ENCODE measurements at places on chromosomes 6 and 20.

DNA sequence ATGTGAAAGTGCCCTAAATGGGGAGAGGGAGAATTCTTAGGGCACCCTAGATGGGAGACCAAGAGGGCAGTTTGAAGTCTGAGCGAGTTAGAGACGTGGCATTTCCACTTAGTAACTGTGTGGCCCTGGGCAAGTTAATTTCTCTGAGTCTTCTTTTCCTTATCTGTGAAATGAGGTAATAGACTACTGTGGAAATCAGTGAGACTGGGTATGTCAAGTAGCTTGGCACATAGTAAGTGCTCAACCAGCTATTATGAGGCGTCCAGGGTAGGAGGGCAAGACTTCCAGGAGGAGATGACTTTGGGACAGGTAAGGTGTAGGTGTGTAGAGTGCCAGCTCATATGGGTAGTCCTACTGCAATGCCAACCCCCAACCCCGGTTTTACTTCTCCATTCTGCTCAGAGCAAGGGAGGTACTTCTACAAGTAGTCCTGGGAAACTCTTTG lies 770 bp downstream of the KIF3B start:
- peak; percentile 23 for DNase-seq

DNA sequence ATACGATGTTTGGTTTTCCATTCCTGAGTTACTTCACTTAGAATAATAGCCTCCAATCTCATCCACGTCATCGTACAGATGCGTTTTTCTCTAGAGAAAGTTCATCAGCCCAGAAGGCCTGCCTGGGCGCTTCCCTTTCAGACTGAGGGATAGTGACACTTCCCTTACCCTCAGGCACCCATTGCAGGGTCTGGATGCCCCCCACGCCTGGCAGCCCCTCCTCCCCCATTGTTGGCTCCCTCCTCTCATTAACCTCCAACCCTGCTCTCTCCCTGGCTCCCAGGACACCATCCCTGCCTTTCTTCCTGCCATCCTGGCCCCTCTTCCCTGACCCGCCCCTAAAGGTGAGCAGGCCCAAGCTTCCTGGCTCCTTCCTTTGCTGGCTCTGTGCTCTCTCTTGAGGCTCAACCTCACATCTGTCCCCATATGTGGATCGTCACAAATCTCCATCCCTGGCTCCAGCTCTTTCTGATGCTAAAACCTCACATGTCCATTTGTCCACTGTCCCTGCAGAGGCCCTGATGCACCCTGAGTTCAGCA lies 145.2 kb downstream of the SYCP2 start:
- no peak for DNase-seq

- DNase-seq = no peak
Observed at GRCh38 chr20:750801-751200, 17.5 kb downstream of the SLC52A3 start.

GRCh38 chr6:105882828-105883227 lies 203.3 kb upstream of the PRDM1 start:
- peak; percentile 46 for DNase-seq

GRCh38 chr20:3398681-3399252 lies 8.7 kb downstream of the DNAAF9 start:
- peak; percentile 17 for DNase-seq

DNA sequence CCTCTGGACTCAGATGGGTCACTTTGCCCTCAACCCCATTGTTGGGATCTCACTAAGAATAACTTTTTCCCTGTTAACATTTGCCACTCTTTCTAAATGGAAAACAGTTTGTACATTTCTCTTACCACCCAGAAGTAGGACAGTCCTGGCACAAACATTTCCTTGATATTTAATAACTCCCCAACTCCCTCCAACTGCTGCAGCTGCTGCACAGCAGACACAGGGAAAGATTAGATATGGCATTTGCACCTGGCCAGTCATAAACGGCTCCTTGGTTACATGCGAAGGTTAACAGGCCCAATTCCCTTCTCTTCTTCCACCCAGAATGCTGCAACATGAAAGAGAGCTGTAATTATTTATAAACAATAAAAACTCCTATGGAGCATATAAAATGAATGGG lies 55.9 kb upstream of the SOX4 start:
- DNase-seq = no peak

DNA sequence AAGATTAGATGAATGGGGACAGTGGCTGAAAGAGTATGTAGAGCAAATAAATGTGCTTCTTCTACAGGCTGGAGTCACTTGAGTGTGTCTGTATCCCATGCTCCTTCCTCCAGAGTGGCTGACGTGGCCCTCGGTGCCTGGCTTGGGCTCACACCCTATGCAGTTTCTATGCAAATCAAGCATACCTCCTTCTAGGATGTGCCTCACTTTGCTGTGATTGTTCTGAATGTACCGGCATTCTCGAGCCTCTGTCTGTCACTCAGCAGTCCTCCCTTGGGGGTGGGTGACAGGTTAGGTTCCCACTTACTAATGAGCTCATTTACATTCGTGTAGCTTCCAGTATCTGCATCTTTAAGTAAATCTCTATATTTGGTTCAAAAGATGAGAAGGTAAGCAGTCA lies 55.1 kb upstream of the HDDC2 start:
- no peak for DNase-seq

Measured in fibroblast of the aortic adventitia (primary cell).